Suprapubic skin (tissue), 4 donors: ENCODE measurements at places on chromosomes 5 and 9. TPM values are rescaled to one million over a fixed set of nuclear protein-coding genes. Genes with fewer than 3 reads are reported as not detected.

GRCh38 chr9:108543251-108543778 is 312.5 kb downstream of the ACTL7B start:
- H3K36me3 ChIP-seq = no peaks in the 10 kb centered on the region
- no peak for DNase-seq
- no peaks in the 10 kb centered on the region for H3K27me3 ChIP-seq
- no peak overlapping the region for H3K27ac ChIP-seq

GRCh38 chr5:73908395-73908794 is 282.4 kb downstream of the ARHGEF28 start:
- H3K27ac ChIP-seq = no peak overlapping the region
- no peak for DNase-seq
- H3K27me3 ChIP-seq = no peaks in the 10 kb centered on the region
- no peaks in the 10 kb centered on the region for H3K4me1 ChIP-seq

GRCh38 chr5:181219262-181220177 is 3.6 kb upstream of the TRIM41 start:
- no peak overlapping the region for H3K27ac ChIP-seq
- H3K4me1 ChIP-seq = peaks cover 41% of the 10 kb centered on the region
- DNase-seq = no peak
- H3K36me3 ChIP-seq = no peaks in the 10 kb centered on the region
- H3K4me3 ChIP-seq = no peak overlapping the region

- no peaks in the 10 kb centered on the region for H3K36me3 ChIP-seq
- no peak for DNase-seq
- no peaks in the 10 kb centered on the region for H3K27me3 ChIP-seq
- H3K4me1 ChIP-seq = no peaks in the 10 kb centered on the region
- no peak overlapping the region for H3K4me3 ChIP-seq
Observed at GRCh38 chr5:6909901-6910300, 196.7 kb downstream of the TENT4A start.

DNA sequence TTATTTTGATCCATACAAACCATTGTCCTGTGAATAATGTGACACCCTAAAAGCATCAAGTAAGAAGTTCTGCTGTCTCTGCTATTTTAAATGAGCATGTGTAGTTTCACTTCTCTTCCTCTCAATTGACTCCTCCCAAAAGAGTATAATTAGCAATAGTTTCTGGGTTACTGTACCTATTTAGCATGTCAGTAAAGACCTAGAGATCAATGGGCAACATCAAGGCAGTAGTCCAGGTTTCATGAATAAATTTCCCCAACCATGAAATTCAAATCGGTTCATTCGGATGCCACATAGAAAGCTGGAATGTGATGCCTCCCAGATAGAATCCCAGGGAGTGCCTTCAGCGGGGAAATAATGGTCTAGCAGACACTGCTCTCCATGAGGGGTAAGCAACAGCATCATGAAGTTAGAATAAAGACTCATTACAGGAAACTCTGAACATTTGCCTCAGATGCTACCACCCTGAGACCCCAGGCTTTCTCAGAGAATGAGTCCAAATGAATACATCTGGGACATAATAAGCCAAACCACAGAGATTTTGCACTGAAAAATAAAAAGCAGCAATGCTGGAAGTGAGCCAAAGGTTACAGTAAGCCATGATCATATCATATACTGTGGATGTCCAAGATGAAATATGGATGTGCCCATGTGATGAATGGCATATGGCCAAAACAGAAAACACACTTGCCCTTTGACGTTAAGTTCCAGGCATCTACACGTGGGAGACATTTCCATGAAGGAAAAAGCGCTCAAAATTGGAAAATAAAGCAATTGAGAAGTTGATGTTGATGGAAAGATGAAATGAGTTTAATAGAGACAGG is 1107.0 kb upstream of the SEMA6A start:
- H3K36me3 ChIP-seq = no peaks in the 10 kb centered on the region
- H3K4me3 ChIP-seq = no peak overlapping the region
- DNase-seq = no peak
- H3K27me3 ChIP-seq = no peaks in the 10 kb centered on the region
- H3K27ac ChIP-seq = no peak overlapping the region

DNA sequence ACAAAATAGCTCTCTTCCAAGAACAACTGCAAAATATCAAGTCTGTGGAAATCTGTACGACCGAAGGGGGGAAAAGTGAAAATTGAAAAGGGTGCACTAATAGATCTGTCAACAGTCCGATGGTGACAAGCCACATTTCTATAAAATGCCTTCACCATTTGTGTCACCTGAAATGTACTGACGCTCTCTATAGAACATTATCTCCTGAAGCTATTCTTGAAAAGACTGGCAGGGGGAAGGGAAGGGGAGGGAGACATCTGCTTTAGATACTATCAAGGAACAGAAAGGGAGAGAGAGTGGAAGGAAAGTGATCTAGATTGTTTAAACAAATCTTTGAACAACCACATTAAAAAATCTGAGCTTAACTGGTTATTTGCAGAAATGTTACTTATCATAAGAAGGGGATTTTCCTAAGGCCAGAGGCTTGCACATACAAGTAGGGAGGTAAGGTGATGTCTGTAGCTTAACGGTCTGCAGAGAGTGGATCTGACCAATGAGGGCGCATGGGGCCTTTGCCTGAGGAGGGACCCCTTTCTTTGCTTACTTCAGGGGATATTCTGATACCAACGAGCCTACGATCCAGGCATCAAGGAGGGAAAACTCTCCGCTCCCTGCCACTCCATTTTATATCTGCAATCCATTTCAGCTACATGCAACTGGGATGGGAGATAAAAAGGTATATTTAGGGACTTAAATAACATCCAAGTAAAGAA is 92.1 kb downstream of the CRB2 start:
- H3K4me1 ChIP-seq = peaks cover under 1% of the 10 kb centered on the region
- no peaks in the 10 kb centered on the region for H3K27me3 ChIP-seq
- peaks cover 12% of the 10 kb centered on the region for H3K36me3 ChIP-seq
- H3K4me3 ChIP-seq = no peak overlapping the region
- peak; percentile 11 for DNase-seq

- H3K4me3 ChIP-seq = no peak overlapping the region
- H3K27ac ChIP-seq = no peak overlapping the region
- DNase-seq = no peak
- H3K36me3 ChIP-seq = no peaks in the 10 kb centered on the region
- H3K27me3 ChIP-seq = no peaks in the 10 kb centered on the region
Observed at GRCh38 chr5:95411474-95411873, 20.3 kb downstream of the FAM81B start.

- H3K36me3 ChIP-seq = no peaks in the 10 kb centered on the region
- peaks cover 12% of the 10 kb centered on the region for H3K4me1 ChIP-seq
- H3K27ac ChIP-seq = no peak overlapping the region
- H3K27me3 ChIP-seq = no peaks in the 10 kb centered on the region
Observed at GRCh38 chr9:91001146-91001611, 199.6 kb downstream of the SYK start.

DNA sequence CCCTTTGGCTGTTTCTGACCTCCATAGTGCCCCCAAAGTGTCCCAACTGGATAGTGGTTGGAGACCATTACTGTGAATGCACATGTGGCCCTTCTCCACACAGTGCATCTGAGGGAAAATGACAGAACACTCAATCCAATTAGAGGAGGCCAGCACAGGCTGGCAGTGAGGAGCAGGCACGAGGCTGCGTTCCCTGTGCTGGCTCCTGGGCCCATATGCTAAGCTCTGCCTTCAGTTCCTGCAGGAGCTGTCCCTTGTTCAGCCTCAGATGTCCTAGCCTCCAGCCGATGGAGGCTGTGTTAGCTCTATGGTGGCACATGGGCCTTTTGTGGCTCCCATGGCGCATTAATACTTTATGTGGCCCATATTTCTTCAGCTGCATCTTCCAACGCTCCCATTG is 35.8 kb downstream of the ALG2 start:
- H3K4me3 ChIP-seq = no peak overlapping the region
- peaks cover 15% of the 10 kb centered on the region for H3K4me1 ChIP-seq
- H3K27me3 ChIP-seq = peaks cover 3% of the 10 kb centered on the region
- no peaks in the 10 kb centered on the region for H3K36me3 ChIP-seq
- H3K27ac ChIP-seq = no peak overlapping the region

GRCh38 chr9:112841261-112841660 is 49.4 kb downstream of the SLC46A2 start:
- no peaks in the 10 kb centered on the region for H3K27me3 ChIP-seq
- H3K4me3 ChIP-seq = no peak overlapping the region

GRCh38 chr5:149618581-149619248 is 37.4 kb downstream of the ARHGEF37 start:
- H3K36me3 ChIP-seq = peaks cover 55% of the 10 kb centered on the region
- no peak overlapping the region for H3K4me3 ChIP-seq
- H3K4me1 ChIP-seq = peaks cover 41% of the 10 kb centered on the region

Gene UGCG
- 134 TPM for total RNA-seq

Gene GRM6
- 0.08 TPM for total RNA-seq

Gene PTGER4
- 30.5 TPM for total RNA-seq

Gene MLANA
- total RNA-seq = 47.4 TPM

Gene CFAP77
- total RNA-seq = not detected

Gene HDHD3
- 66.7 TPM for total RNA-seq

Gene AMACR
- total RNA-seq = 10.7 TPM

Gene ROPN1L
- not detected for total RNA-seq
